CD4-positive, alpha-beta T cell treated with Interleukin-2 at 100 ng/mL for 4 hours (primary cell): ENCODE measurements at places on chromosomes 13 and 19.

DNA sequence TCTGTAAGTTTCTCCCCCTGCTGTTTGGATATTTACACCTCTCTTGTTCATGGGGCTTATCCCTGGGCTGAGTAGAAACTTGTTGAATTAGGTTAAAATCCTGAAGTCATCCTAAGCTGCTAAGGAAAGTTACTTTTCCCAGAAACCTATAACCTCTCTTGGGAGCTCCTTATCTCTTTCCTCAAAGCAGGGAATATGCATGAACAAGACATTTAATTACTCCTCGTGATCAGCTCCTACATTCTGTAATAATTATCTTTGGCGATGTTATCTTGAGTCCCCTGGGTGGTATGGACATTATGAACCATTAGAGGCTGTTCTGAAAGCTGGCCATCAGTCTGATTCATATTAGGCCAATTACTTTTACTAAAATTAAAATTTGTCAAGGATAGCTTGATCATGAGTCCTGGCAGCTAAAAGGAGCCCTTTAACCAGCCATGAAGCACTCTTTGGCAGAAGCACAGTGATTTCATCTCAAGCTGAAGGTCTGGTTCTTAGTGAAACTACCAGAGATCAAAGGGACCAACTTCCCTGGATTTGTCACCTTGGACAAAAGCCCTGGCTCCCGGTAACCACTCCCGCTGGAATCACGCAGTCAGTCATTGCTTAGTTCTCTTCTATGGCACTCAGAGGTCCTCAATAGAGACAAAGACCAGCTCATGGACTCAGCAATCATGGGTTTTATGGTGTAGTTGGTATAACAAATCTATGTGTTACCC is 811.8 kb downstream of the UQCRFS1 start:
- DNase-seq: no peak

DNA sequence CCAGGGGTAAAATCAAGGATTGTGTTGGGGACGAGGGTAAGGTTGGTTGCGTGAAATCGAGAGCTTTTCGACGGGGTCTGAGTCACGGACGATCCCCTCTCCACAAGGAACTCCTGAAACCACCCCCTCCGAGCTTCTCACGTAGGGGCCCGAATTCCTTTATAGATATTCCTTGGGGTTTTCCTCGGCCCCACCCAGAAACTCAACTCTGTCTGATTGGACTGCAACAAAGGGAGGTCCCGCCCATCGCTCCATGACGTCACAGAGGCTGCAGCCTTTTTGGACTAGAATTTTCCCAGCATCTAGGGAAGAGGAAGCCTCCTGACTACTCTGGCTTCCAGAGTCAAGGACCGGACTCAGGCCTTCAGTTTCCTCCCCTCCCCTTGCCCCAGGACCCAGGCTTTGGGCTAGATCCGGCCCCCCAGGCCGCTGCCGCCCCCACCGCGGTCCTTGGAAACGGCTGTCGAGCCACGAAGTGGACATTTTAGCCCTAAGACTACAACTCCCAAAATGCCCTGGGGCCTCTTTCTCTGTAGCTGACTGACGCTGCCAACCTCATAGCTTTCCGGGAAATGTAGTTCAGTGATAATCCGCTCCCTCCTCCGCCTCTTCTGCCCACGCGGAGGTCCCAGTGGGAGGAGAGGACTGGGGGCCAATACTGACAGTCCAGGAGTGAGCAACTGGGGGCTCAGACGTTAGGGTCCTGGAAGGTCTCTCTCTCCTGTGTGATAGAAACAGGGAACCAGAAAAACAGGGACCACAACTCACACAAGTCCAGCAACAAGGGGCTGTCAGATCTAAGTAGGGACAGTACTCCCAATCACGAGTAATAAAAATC is at the start of gene IZUMO1:
Gene IZUMO1, minus strand, starts transcription at position 172 of the 838 bp plus-strand sequence. CDS start 1,050 bp downstream, outside the sequence.
- DNase-seq: peak; percentile 52

DNA sequence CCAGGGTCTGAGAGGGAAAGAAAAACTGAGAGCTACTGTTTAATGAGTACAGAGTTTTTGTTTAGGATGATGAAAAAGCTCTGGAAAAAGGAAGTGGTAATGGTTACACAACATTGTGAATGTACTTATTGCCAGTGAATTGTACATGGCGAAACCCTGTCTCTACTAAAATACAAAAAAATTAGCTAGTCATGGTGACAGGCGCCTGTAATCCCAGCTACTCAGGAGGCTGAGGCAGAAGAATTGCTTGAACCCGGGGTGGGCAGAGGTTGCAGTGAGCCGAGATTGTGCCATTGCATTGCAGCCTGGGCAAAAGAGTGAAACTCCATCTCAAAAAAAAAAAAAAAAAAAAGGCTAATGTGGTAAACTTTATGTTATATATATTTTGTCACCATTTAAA is 96.3 kb downstream of the VWA8 start:
- no peak for DNase-seq

DNA sequence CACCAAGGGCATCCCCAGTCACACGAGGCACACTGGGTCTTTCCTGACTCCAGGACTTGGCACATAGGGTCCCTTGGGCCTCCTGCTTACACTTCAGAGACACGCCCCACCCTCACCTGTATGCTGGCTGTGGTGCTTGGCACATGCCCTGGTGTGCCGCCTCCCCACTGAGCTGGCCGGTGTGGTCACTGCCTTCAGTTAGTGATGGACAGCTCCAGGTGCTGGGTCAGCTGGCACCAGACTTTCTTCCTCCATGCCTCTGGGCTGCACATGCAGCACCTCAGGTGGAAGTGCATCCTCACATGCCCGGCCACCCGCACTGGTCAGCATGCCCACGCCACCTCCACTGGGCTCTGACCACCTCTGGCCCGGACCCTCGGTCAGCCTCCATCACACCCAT is 52.9 kb downstream of the KLF2 start:
- DNase-seq: no peak

DNA sequence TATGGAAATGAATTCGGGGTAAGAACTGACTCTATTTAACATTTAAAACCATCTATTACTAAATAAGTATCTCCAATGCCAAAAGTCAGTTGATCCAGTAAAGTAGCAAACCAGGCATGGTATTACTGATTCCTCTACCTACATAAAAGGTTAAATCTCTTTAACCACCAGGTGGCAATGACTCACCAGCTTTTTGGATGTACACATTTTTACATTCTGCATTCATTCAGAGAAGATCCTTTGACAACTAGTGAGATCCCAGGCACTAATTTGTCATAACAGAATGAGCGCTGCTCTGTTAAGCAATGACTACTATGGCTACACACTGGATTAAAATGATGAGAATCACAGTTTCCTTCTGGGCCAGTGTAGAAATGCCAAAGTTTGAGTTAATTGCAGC is 329.8 kb upstream of the GPC6 start:
- no peak for DNase-seq

DNA sequence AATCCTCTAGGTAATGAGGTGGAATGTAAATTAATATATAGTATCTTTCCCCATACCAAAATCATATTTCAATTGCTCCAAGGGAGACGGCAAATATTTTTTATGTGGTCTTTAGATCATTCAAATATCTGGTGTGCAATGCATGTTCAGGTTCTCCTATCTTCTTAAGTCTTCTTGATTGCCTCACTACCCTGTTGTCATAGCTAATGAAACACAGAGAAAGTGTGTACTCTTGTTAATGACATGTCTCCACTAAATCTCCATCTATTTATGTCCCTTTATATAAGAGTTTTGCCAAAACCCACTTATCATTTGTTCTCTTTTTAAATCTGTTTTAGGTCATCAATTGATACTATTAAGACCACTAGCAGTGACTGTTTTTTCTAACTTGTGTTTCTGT is 6.6 kb downstream of the STARD13 start:
- DNase-seq: no peak

- DNase-seq: no peak
Measured at GRCh38 chr13:27140060-27140459, 31.6 kb downstream of the USP12 start.

DNA sequence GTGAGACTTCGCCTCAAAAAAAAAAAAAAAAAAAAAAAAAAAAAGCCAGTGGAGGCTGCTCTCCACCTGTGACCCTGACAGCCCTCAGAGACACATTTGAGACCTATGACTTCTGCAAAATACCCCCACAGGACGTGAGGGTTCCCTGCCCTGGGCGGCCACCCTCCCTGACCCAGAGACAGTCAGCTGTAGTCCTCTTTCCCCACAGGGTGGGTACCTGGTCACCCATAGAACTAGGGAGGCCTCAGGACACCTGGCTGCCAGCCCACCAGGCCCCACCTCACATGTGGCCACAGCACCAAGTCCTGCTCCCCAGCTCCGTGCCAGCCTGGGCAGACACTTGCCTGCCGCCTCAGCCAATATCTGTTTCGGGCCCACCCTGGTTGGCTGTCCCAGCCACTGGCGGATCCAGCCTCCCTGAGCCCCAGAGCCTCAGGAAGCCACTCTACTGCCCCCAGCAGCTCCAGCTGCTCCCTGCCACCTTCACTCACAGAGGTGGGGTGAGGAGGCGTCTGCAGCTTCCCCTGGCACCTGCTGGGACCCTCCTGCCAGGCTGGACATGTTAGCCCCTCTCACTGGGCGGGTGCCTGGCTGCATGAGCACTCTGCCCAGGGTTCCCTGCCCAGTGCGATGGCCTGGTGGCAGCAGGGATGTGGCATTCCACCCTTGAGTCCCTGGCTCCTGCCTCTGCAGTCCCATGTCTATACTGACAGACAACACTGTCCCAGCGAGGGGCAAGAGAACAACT is 6.9 kb downstream of the MKNK2 start:
- DNase-seq: no peak

DNA sequence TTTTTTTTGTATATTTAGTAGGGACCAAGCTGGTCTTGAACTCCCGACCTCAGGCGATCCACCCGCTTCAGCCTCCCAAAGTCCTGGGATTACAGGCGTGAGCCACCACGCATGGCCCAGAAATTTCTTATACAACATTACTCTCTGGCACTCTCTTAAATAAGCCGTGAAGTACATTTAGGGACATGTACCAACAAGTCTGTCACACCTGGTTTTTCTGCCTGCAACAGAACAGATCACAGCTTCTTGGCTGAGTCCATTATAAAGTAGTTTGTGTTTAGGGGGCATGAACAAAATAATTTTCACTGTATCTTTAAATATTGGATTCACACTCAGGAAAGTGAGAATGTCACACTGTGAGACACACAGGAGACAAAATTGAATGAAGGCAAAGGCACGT is 1567.3 kb downstream of the SLITRK5 start:
- no peak for DNase-seq
